Right kidney (tissue), 9 donors: ENCODE measurements at places on chromosomes 16 and 17.

GRCh38 chr17:36777118-36777517, 160.2 kb upstream of the LHX1 start:
- peak; percentile 49 for DNase-seq

- no peak for DNase-seq
Measured at GRCh38 chr17:55161935-55162555, 102.7 kb upstream of the HLF start.

GRCh38 chr16:4358831-4359561, 7.9 kb upstream of the PAM16 start:
- peak; percentile 59 for DNase-seq

DNA sequence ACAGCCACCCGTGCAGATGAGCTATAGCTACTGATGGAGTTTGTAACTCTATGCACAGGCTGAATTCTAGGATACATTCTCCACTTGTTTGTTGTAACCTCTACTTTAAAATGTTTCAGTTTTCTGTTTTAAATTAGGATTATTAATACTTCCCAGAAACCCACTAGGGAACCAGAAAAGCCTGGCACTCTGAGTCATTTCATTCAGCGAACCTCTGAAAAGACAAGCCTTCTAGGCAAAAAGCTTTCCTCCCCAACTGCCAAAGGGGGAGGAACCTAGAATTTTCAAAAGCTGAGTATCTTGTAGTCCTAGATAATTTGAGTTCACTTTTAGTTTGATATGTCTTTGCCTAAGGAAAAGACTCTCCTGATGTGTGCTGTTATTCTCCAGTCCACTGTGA, 43.2 kb downstream of the GOSR1 start:
- no peak for DNase-seq

- DNase-seq: peak; percentile 75
Measured at GRCh38 chr17:76014100-76014924, 12.8 kb downstream of the EVPL start.
